ENCODE measurements at places on chromosomes 12 and 14.

GRCh38 chr12:131634037-131634436 lies 76.9 kb upstream of the SFSWAP start:
- no peak for DNase-seq

GRCh38 chr12:53101266-53101665 lies 2.0 kb upstream of the SOAT2 start:
- DNase-seq: no peak

- DNase-seq: no peak
These were observed 14.6 kb downstream of the TESC start for GRCh38 chr12:117084405-117085317.

DNA sequence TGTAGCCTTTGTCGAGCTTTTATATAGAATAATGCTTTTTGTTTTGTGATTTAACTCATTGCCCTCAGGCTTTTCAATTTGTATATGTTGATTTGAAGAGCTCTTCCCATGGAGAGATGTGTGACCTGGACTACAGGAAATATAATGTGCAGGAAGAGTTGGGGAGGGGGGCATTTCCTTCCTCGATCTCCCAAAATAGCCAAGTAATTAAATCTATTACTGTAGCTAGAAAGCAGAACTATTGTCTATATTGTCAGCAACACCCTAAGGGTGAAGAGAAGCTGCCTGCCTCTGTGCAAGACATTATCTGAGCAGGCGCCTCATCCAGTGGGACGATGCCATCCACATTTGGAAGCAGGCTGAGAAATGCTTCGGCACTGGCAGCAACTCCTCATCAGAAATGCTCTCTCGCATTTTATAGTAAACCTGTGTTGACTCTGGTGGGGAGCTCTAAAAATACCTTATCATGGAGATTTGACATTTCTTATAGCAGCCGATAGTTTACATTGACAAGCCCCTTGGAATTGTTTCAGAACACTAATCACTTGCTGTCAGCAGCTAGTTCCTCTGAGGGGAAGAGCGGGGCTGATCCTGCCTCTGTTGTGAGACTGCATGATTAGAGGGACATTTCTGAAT lies 392.5 kb upstream of the RGS6 start:
- DNase-seq: no peak

DNA sequence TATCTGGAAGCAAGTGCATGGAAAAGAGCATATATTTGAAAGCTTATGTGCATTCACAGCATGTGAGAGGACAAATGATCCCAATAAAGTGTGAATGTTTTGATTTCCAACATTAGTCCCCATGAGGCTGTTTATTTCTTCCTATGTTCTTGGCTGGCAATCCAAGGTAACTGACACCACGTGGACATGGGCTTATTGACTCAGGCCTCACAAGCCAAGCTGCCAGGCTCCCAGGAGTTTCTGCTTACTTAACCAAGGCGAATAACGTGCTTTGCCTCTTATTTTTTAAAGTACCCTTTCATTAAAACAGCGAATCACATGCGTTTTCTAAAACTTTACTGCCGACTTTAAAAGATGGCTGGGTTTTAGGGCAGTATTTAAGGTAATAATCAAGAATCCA lies 441.7 kb downstream of the FUT8 start:
- no peak for DNase-seq

DNA sequence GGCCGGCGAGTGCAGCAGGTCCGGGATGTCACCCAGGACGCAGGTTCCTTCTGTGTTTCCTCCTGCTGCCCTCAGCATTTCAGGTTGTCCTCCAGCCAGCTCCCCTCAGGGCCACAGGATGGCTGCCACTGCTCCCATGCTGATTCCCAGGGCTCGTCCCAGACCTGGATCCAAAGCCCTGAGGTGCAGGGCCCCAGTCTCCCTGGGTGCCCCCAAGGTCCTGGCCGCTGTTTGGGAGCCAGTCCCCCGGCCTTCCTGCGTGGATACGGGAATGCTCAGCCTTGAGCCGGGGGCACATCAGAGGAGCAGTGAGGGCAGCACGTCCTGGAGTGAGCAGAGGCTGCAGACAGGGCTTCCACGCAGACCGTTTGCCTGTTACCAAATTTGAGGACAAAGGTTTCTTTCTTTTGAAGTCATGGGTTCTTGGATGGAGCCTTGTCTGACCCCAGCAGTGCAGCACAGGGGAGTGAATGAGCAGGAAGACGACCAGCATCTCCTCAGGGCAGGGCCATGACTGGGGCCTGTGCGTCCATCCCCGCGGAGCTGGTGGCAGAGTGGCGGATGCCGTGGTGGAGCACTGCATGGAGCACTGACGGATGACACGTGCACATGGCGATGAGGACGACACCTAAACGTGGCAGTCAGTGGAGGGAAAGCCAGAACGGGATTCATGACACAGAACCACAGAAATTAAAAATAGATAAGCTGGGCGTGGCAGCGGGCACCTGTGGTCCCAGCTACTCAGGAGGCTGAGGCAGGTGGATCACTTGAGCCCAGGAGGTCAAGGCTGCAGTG lies 12.5 kb upstream of the CACNA2D4 start:
- no peak for DNase-seq

DNA sequence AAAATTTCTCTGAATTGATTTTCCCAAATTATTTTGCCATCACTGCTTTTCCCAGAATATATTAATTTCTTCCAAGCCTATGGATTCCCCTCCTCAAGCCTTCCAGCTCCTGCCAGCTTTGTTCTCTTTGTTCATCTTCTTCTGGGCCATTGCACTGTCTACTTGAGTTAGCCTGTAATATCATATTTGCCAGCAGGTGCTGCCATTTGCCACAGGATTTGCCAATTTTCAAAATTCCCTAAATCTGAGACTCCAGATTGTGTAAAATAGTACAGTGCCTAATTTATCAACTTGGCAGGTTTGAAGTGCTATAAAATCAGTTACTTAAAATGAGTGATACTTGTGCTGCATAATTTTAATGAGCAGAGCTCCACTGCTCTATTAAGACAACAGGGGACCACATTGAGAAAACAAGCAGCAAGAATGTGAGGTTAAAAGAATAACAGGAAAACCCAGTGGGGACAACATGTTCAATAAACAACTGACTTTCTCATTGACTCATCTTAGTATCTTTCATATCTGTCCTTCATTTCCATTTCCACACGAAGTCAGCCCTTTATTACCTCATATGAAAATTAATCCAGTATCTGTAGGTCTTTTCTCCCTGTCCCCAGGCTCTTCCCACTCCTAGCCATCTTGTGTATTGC lies 84.6 kb upstream of the CCDC196 start:
- DNase-seq: no peak

DNA sequence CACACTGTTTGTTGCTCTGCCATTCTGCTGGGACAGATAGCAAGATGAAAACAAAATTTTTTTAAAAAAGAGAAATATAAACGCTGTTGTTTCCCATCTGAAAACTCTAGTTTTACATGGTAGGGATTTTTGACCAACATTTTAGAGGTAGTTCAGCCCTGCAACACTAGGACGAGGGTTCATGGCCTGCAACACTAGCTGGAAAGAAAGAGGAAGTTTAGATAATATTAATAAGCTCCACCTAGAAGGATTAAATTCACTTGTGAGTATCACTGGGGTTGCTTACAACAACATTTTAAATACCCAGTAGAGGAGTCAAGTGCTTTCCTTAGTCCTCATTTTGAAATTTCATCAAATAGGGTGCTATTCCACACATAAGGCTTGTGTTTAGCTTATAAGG lies 68.2 kb downstream of the SRGAP1 start:
- no peak for DNase-seq

DNA sequence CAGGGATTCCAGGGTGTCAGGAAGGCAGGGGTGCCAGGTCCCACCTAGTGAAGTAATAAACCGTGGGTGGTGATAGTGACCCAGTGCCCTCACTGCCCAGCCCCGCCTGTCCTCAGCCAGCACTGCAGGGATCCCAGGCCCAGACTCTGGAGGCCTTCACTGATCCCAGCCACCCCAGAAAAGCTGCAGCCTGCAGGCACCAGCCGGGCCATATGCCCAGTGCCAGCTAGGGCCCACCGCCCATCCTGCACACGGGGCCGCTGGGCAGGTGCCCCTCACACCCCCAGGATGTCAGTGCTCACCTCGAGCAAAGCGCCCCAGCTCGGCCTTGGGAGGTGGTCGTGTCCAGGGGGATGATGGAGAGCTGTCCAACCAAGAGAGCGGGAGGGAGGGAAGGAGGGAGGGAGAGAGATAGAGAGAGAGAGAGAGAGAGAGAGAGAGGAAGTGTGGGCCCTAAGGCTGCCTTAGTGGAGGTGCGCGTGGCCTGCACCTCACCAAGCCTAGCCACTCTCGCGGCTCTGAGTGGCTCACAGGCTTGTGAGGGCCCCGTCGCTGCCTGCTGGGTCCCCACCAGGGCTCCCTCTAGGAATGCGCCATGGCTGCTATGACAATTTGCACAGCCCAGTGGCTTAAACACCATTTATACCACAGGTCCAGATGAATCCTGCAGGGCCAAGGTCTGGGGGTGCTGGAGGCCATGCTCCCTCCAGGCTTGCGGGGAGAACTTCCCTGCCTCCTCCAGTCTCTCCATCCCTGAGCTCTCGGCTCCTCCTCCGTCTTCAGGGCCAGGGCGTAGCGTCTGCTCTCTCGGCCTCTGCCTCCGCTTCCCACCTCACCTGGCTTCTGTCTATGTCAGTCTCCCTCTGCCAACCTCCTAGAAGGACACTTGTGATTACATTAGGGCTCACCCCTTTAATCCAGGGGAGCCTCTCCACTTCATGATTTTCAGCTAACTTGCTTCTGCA lies 401.0 kb downstream of the TMEM121 start:
- DNase-seq: no peak

Data from EH (cell line).